ENCODE measurements at places on chromosomes 3 and 15.

DNA sequence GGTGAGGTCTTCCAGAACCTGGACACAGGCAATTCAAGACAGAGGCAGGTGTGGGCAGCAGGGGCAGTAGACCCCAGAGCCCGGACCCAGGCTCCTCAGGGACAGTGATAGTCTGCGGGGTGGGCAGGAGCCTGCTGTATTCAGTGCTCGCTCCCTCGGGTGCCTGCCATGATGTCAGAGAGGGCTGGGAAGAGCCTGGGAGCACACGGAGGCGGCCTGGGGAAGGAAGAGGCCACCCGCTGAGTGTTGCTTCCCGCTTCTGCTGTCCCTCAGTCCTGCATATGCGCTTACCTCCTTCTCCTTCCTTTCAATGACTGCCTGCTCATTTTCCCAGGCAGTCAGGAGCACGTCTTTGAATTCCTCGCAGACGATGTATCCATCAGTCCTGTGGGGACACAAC lies 22.8 kb downstream of the TMEM43 start:
- peak; percentile 38 for DNase-seq

DNA sequence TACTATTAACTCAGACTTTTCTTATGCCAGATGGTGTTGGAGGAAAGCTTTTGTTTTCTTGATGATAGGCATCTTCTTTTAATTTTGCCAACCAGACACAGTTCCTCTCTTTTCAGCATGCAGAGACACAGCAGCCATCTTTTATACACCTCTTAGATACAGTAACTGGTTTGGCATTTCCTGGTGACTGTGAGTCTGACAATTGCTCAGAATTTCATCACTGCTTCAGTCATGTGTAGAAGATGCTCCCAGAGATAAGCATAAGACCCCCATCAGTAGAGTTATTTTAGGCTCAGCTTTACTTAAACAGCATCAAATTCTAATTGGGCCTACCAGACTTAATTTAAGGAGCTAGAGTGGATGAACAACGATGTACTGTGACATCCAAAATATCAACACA lies 779.0 kb downstream of the SQOR start:
- DNase-seq, result no peak

DNA sequence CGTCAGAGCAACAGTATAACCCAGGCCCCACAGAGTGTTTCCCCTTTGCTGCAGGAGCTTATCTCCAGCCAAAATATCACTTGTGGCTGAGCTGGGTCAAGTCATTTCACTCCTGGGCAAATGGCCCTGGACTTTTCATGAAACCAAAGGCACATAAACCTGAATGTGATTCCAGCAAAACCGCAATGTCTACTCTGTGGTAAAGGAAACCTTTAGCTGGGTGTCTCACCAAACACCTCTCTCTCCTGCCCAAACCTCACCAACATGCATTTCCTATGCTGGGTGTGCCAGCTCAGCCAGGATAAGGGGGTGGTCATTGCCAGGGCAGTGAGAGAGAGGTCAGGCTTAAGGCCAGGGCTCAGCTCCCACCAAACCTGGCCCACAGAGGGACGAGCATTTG lies 67.4 kb downstream of the GTPBP8 start:
- DNase-seq, result no peak

DNA sequence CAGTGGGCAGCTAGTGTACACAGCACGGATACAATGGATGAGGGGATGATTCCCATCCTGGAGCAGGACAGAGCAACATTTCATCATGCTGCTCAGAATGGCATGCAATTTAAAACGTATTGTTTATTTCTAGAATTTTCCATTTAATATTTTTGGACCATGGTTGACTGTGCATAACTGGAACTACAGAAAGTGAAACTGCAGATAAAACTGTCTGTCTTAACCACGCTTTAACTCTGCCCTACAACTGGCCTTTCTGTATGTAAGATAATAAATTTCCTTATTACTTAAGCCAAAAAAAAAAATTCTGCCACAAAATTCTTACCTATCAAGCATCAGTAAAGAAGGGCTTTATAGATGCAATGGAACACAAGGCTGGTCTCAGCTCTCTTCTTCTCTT lies 33.4 kb downstream of the AP3S2 start:
- no peak for DNase-seq

DNA sequence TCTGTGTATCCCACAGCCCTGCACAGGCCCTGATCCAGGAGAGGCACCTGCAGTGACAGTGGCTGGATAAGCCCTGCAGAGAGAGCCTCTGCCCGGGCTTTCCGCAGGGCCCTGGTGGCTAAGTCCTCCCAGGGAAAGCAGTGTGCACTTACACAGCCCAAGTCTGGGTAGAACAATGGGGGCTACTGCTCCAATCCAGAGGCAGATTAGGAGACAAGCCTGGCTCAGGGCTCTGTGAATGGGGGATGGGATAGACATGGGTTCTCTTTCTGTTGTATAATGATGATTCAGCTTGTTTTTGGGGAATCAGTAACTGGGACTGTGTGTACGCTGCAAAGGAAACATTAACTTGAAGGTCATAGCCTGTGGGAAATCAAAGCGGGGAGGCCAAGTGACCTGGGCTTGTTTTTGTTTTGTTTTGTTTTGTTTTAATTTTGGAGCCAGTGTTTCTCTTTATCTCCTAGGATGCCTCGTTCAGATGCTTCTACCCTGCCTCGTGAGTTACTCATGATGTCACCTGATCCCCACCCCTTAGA lies 4.1 kb upstream of the ALDH1L1 start:
- no peak for DNase-seq

DNA sequence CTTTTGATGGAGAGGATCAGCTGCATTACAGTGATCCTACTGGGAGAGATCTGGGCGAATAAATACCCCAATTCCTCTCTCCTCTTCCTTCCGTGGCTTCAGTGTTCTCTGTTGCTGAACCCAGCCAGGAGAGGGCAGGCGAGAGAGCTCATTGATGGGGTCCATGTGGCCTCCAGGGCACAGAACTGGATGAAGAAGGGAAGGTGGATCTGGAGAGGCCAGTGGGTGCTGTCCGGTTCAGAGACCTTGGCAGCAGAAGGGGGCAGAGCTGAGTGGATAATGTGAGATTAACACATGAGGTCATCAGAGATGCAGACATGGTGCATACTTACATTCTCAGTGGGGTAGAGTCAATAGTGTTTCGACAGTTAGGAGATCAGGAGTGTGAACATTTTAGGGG lies 193.6 kb downstream of the CLSTN2 start:
- DNase-seq, result no peak

All from activated CD8-positive, alpha-beta memory T cell treated with anti-CD3 and anti-CD28 coated beads for 24 hours (primary cell).